AG09319 (cell line): ENCODE measurements at places on chromosomes 12 and 14.

DNA sequence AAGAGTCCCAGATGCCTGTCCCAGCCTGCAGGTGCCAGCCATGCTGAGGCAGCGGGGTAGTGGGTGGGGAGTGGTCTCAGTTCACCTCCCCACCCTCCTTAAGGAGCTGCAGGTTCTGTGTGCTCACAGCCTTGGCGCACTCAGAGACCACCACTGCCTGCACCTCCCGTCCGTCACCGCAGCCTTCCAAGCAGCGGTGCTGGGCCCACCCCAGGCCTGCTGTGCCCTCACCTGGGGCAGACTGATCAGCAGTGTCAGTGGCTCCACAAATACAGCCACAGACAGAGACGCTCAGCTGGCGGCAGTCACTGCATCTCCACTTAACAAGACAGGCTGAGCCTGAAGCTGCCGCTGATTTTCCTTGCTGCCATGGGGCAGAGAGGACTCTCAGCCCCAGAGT, 120.2 kb downstream of the RFLNA start:
- DNase-seq: no peak

DNA sequence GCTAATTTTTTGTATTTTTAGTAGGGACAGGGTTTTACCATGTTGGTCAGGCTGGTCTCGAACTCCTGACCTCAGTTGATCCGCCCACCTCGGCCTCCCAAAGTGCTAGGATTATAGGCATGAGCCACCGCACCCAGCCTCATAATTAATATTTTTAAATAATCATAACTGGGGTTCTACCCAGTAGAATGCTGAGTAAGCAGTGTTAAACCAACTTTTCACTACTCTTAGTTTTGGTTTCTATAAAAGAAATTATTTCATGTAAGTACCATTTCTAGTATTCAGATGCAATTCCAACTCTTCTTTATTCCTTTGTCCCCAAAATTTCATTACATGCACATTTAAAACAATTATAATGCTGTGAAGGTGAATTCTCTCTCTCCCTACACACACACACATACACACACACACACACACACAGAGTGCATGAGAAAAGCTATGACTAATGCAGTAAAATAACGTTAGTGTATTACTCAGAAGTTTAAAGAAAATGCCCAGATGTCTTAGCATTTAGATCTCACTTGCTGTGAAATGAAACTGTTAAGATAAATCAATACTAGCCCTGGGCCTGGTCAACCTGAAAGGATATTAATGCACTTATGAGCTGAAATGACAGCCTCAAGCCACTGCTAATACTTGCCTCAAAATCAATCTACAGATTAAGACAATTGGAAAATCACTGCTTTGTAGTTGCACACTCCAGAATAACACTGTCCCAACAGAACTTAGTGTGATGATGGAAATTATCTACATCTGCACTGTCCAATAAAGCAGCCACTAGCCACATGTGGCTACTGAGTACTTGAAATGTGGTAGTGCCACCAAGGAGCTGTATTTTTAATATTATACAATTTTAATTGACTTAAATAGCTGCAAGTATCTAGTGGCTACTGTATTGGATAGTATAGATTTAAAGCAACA, 36.0 kb downstream of the PTPN21 start:
- peak; percentile 15 for DNase-seq

GRCh38 chr12:65765436-65765813, 58.9 kb upstream of the HMGA2 start:
- no peak for DNase-seq

DNA sequence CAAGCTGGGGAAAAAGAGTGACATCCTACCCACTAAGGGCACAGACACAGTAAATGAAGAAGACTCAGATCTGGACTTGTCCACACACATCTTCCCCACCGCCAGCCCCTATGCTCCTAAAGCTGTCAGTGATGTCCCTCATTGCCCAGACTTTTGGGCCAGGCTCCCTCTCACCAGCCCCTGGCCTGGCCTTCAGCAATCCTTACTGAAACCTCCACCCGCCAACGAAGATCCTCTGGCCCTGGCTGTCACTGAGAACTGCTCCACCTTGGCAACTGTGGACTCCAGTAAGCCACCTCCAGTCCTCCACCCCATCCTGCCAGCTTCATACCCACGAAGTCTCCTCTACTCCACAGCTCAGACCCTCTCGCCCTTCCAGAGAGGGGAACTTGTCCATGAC, 23.3 kb downstream of the FIGNL2 start:
- DNase-seq: no peak

- no peak for DNase-seq
Measured at GRCh38 chr12:9757433-9758025, 3.2 kb downstream of the CD69 start.

GRCh38 chr12:47504775-47505446, 200.9 kb downstream of the RPAP3 start:
- DNase-seq: no peak

GRCh38 chr12:75842090-75842489, 189.5 kb downstream of the PHLDA1 start:
- DNase-seq: no peak

GRCh38 chr12:71551529-71551928, 111.9 kb downstream of the LGR5 start:
- DNase-seq: peak; percentile 7

- no peak for DNase-seq
Measured at GRCh38 chr12:94167756-94168416, 19.5 kb downstream of the PLXNC1 start.

GRCh38 chr12:89768586-89769482, 60.2 kb upstream of the ATP2B1 start:
- peak; percentile 85 for DNase-seq
